ENCODE measurements at places on chromosomes 3 and 15. TPM values are rescaled to one million over a fixed set of nuclear protein-coding genes. Genes with fewer than 3 reads are reported as not detected.

DNA sequence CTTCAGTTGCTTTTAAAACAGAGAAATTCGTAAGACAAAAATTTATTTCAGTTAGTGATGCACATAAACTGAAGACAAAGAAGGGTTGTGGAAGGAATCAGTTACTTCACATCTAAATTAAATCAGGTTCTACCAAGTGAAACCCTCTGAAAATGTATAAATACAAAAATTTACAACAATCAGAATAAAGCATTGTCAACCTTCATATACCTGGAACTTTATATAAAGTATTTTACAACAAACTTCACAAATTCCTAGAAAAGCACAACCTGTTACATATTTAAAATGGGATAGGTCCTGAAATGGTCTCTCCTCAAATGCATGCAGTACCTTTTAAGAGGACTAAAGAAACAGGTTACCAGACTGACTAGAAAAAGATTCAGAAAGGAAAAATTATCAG, 26.9 kb downstream of the ATOSA start:
- DNase-seq: no peak

DNA sequence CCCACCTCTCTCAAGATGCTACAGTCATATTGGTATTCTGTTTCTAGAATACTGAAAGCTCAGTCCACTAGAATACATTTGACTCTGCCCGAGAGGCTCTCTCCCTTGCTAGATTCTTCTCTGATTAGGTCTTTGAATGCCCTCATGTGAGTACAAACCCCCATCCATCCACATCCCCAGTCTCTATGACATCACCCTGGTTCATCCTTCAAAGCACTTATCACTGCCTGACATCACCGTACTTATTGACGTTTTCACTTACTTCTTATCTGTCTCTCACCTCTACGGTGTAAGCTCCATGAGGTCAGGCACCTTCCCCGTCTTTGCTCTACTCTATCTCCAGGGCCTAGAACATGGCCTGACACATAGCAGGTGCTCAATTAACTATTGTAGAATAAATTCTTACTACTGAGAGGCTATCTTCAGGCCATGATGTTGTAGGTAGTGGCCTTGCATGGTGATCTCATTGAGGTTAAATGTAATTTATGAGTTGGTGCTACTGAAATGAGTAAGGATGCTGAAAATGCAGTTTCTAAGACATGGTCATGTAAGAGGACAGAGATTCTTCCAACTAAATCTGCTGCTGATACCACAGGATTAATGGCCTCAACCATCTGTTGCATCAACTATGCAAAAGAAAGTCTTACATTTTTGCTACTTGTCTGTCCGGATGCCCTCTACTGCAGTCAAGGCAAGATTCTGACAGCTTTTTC, 26.8 kb downstream of the EOGT start:
- DNase-seq: no peak

- no peak for DNase-seq
Measured at GRCh38 chr3:127780536-127781400, 41.5 kb downstream of the MGLL start.

GRCh38 chr3:425079-425478, 228.5 kb downstream of the CHL1 start:
- no peak for DNase-seq

DNA sequence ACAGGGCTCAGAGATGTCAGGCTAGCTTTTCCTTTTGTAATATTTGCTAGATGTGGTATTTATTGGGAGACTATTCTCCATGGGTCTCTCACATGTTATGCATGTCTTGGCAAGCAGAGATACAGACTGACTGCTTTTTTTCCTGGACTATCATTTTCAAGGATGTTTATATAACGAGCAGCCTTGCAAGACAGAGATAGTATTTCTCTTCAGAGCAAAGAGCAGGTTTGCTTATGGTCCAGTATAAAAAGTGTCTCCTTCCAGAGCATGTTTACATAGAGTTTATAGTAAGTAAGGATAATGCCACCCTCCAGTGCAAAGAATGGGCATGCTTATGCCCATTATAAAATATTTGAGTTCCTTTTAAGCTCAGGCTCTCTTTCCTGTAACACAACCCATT, 24.6 kb downstream of the GTF2E1 start:
- DNase-seq: no peak

Gene ATP2B2
- total RNA-seq: 0.70 TPM

DNA sequence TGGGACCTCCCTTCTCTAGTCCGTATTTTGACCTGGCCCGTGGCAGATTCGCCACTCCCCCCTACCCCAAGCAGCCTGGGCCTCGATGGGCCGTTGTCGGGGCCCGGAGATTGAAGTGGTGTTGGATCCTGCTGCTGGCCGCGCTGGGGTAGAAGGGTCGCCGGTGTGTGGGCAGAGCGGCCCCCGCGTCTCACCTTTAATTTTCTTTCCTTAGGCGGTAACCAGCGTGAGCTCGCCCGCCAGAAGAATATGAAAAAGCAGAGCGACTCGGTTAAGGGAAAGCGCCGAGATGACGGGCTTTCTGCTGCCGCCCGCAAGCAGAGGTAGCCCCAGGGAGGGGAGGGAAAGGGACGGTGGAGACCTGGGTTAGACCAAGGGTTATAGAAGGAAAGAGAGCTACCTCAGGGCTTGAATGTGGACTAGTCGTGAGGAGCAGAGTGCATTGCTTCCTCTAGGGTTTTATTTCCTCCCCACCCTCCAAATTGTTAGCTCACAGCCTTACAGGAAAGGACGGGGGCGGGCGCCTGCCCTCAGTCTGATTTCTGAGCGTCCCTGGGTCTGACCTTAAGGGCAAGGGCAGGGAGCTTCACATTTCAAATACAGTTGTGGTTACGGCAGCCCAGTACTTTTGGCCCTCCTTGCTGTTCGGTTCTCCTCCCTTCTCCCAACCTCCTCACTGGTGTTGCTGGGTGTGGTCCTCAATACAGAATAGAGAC, 799 bp downstream of the SERF2 start:
- peak; percentile 70 for DNase-seq

GRCh38 chr3:20051123-20051806, 11.0 kb downstream of the KAT2B start:
- DNase-seq: no peak

DNA sequence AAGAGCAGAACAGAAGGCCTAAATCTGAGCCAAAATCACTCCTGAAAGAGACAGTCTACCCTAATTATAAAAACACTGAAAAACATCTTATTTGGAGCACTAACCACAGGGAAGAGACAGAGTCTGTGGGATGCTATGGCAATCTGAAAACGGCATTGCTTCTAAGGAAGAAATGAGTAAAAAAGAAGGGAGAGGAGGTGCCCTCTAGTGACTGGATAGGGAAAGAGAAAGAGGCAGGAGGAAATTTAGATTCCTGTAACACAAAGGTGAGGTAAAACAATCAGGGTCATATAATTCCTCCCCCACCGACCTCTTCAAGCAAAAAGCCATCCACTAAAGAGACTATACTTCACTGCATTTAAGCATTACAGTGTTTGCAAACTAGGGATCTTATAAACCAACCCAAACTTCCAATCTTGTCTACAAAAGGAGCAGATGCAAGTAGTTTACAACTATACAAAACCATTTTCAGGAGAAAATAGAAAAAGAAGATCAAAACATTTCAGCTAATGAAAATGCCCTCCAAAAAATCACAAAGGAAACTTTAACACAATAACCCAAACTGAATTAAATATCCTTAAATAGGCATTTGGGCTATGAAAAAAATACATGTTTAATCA, 32.6 kb downstream of the HACD2 start:
- no peak for DNase-seq

- DNase-seq: no peak
Measured at GRCh38 chr3:196883361-196883760, 15.6 kb downstream of the SENP5 start.

DNA sequence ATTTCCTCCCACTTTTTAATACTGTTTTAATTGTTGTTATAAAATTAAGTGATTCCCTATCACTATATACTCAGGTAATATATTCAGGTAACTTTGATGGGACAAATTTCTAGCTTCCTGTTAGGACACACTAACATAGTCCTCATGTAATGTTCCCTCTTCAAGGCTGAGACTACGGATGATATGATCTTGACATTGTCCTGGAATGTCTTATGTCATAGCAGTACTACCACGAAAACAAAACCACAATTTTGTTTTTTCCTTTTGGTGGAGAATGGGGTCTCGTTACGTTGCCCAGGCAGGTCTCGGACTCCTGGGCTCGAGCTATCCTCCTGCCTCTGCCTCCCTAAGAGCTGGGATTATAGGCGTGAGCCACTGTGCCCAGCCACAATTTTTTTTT, 26.8 kb upstream of the IP6K2 start:
- DNase-seq: no peak

DNA sequence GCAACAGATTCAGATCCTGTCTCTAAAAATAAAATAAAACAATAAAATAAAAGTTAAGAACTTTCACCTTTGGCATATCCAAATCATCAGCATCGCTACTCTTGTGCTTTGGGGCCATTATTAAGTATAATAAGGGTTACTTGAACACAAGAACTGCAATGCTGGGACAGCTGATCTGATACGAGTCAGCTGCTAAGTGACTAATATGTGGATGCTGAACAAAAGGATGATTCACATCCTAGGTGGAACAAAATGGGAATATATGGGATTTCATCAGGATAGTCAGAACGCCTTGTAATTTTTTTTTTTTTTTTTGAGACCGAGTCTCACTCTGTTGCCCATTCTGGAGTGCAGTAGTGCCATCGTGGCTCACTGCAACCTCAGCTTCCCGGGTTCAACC, 29.7 kb downstream of the BUB1B start:
- no peak for DNase-seq

DNA sequence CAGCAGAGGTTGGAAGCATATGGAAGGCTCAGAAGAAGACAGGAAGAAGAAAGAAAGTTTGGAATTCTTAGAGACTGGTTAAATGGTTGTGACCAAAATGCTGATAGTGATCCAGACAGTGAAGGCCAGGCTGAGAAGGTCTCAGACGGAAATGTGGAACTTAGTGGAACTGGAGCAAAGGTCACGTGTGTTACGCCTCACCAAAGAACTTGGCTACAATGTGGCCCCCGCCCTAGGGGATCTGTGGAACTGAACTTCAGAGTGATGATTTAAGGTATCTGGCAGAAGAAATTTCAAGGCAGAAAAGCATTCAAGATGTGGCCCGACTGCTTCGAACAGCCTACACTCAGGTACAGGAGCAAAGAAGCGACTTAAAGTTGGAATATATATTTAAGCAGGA, 83.1 kb downstream of the MYO5A start:
- DNase-seq: peak; percentile 12

- no peak for DNase-seq
Measured at GRCh38 chr3:36302158-36302509, 78.2 kb upstream of the STAC start.

Gene CP
- total RNA-seq: 11.6 TPM

DNA sequence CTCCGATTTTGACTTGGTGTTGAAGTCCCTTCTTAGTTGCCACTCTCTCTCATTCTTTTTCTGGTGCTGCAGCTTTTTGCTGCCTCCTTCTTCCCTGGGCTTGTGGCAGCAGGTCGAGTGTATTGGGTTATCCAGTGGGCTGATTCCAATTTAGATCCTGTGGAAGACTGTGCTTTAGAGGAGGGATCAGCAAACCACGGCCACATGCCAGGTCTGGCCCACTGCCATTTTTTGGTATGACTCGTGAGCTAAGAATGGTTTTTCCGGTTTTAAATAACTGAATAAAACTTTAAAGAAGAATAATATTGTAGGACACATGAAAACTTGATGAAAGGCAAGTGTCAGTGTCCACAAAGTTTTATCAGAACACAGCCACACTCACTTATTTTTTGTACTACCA, 330.5 kb downstream of the ROBO2 start:
- DNase-seq: no peak
